Stimulated activated CD4-positive, alpha-beta T cell treated with anti-CD3 and anti-CD28 coated beads, Interleukin-1b, Interleukin-23, amount 100 ng/mL, for 1 hour (primary cell): ENCODE measurements at places on chromosomes 7 and 10.

DNA sequence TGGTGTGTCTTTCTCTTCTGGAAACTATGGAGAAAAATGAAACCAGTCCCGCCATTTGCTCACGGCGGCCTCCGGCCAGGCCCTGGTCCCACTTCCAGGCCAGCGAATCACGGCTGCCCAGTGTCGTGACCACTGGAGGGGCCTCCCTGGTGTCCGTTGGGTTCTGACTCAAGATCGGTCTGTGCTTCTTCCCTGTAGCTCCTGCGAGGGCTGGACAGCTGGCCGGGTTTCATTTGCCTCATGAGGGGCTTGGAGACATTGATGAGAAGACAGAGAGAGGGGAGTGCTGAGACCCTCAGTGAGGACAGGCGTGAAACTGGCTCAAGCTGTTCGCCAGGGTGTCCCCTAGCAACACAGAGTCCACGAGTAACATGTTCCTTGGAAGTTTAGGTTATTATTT lies 108.6 kb downstream of the ADARB2 start:
- no peak for DNase-seq

GRCh38 chr10:110822712-110823311 lies 48.9 kb upstream of the PDCD4 start:
- no peak for DNase-seq

GRCh38 chr10:103761075-103761920 lies 94.1 kb downstream of the SH3PXD2A start:
- DNase-seq: no peak

DNA sequence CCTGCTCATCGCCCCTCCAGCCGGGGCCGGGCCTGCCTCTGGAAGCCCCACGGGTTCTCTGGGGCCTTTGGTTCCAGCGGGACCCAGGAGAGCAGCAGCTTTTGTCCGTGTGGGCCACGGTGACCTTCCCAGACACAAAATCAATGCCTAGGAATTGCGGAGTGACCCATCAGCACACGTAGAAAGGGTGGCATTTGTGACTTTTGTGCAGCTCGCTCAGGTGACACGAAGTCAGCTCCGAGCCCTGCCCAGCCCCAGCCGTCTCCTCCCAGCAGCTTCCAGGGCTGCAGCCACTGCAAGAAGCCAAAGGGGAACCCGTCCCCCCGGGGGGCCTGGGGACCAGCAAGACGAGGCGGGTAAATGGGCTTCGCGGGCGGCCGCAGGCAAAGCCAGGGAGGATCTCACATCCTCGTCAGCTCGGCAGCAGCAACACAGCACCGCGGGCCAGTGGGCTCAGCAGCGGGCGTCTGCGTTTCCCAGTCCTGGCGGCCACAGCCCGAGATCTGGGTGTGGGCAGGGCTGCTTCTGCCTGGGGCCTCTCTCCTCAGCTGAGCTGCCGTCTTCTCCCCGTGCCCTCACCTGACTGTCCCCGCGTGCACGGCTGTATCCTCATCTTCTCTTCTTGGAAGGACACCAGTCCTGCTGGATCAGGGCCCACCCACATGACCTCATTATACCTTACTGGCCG lies 88.5 kb downstream of the PAXIP1 start:
- no peak for DNase-seq

- DNase-seq: no peak
Measured at GRCh38 chr10:51983481-51983880, 284.1 kb upstream of the CSTF2T start.

DNA sequence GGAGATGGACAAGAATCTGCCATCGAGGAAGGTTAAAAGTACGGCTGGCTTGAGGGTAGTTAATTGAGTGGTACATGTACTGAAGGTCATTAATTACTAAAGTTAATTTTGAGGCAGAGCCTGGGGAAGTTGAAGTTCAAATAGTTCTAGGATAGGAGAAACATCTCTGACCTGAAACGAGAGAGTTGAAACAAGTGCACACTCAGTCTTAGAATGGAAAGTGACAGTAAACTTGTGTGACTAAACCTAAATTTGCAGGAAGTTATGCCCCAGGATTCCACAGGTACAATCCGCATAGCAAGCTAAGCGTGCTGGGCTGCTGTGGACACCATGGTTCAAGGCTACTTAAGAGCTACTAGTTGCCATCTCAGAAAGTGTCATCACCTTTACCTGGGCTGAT lies 209.9 kb downstream of the CHCHD3 start:
- no peak for DNase-seq

- DNase-seq: no peak
Measured at GRCh38 chr10:122116331-122116730, 127.4 kb downstream of the TACC2 start.

- no peak for DNase-seq
Measured at GRCh38 chr10:75682649-75683557, 251.5 kb downstream of the LRMDA start.

DNA sequence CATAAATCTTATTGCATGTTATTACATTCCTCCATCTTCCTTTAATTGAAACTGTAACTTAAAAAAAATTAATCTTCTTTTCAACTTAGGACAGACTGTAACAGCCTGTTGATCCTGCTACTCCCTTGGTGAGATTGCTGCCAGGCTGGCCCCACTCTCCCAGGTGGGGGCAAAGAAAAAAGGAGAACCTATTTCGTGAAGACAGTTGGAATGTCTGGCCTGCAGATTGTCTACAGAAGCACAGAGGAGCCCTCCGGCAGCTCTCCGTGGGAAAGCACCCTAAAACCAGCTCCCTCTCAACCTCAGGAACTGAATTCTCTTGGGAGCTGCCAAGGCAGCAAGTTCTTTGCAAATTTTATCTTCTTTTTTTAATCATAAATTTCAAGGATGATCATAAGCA lies 32.8 kb downstream of the GRB10 start:
- DNase-seq: no peak

- no peak for DNase-seq
Measured at GRCh38 chr10:413662-414071, 275.8 kb downstream of the DIP2C start.

DNA sequence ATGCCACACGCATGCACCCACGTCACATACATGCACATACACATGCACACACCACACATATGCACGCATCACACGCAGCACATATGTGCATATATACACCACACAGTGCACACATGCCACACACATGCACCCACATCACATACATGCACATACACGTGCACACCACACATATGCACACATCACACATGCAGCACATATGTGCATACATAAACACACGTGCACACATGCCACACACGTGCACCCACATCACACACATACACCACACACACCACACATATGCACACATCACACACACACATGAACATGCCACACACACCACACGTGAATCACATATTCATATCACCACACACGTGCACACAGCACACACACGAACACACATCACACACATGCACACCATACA lies 338.8 kb downstream of the PTPRN2 start:
- DNase-seq: no peak

DNA sequence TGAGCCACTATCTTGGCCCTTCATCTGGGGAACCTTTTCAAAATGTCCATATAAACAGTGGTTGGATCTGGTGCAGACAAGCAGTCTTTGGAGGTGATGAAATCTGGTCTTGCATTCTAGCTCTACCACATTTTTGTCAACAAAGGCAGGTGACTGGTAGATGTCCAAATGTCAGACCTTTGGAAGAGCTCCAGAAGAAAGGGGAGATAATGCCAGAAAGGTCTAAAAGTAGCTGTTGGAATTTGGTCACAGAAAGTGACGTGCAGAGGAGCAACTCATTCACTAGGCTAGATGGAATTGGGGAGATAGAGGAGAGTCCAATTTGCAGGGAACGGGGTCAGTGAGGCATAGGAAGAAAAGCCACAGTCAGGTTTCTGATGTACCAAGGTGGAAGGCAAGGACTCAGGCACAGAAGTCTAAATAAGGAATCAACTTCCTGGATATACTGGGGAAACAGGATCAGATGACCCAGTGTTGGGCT lies 36.4 kb upstream of the WAC start:
- DNase-seq: no peak

GRCh38 chr10:93073539-93074146 lies at the start of gene CYP26A1:
TSS of gene CYP26A1 (plus strand) at chr10:93073893. CDS start at chr10:93073935, 42 bp downstream.
- DNase-seq: no peak

GRCh38 chr10:78576276-78576675 lies 492.5 kb upstream of the ZMIZ1 start:
- DNase-seq: no peak

- no peak for DNase-seq
Measured at GRCh38 chr10:77016278-77016815, 621.3 kb downstream of the KCNMA1 start.

DNA sequence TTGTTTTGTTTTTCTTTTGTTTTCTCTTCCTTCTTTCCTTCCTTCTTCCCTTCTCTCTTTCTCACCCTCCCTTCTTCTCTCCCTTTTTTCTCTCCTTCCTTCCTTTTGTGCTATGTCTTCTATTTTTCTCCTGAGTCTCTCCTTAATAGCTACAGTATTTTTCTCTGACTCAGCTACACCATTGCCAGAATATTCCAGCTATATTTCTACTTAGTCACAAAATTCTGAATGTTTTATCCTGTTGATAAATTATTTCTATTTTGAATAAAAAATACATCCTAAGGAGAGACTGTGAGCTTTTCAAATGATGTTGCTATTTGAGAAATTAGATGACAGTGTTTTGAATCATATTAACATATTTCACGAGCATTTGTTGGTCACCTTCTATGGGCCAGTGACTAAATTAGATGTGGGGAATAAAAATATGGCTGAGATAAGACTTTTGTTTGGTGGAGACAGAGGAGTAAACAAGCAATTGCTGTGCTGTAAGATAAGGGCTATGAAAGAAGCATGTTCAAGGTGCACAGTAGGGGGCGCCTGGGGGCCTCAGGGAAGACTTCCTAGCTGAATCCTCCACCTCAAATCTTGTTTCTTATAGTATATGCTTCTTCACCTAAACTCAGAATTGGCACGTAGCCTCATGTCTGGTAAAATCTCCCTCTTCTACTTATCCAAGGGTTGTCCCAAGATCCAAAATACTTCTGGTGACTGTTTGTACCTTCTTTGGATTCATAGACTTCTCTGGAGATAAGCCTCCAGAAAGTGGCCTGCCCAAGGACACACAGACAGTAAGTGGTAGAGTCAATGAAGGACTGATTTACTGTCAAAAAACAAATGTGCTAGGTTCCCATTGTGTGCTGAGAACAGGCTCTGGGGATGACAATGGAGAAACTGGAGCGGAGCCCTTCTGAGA lies 115.5 kb upstream of the CREB5 start:
- DNase-seq: peak; percentile 34

DNA sequence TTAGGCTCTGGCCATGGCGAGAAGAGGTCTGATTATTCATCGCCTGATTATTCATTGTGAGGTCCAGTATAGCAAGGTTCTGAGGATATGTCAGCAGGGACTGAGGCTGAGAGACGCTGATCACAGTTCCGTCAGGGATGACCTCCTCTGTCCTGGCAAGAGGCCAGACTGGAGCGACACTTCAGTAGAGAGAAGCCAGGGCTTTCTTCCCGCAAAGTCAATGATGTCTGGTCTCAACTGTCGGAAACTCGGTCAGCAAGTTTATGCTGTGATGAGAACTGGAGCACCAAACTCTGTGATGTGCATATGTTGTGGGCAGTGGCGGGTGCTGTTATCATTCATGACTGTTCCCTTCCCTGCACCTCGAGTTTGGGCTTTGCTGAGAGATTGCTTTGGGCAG lies 29.0 kb upstream of the GNA12 start:
- no peak for DNase-seq

DNA sequence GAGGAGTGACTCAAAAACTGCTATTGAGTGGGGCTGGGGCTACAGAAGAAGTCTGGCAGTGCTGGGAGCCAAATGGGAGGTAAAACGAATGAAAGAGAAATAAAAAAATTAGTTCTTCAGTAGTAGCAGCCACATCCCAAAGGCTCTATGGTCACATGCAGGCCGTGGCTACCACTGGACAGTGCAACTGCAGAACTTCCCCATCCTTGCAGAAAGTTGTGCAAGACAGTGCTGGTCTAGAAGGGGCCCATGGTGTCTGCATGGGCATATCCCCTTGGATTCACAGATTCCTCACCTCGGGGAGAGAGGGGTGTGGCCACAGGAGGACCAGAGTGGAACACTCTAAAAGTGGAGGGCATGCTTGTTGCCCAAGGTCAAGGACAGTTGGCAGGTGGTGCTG lies 47.6 kb downstream of the RPS24 start:
- no peak for DNase-seq

DNA sequence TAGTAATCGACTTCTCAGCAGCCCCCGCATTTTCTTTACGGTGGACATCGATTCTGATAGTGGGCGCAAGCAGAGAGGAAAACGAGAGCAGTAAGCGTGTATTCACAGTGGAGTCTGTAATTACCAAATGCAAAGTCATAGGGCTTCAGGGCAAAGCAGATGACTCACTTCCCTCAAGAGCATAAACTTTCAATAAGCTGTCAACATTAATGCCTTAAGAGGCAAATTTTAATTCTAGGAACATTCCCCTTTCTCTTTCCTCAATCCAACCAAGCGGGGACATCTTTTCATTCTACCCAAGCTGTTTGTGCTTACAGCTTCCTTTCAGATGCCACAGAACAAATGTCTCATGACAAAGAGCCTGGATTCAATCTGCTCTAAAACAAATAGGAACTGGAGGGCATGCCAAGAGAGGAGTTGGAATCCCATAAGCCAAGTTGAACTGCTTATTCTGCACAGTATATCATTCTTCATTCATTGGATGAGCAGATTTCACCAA lies 48.6 kb downstream of the MALSU1 start:
- no peak for DNase-seq

- no peak for DNase-seq
Measured at GRCh38 chr10:70603449-70603801, 884 bp upstream of the PRF1 start.

DNA sequence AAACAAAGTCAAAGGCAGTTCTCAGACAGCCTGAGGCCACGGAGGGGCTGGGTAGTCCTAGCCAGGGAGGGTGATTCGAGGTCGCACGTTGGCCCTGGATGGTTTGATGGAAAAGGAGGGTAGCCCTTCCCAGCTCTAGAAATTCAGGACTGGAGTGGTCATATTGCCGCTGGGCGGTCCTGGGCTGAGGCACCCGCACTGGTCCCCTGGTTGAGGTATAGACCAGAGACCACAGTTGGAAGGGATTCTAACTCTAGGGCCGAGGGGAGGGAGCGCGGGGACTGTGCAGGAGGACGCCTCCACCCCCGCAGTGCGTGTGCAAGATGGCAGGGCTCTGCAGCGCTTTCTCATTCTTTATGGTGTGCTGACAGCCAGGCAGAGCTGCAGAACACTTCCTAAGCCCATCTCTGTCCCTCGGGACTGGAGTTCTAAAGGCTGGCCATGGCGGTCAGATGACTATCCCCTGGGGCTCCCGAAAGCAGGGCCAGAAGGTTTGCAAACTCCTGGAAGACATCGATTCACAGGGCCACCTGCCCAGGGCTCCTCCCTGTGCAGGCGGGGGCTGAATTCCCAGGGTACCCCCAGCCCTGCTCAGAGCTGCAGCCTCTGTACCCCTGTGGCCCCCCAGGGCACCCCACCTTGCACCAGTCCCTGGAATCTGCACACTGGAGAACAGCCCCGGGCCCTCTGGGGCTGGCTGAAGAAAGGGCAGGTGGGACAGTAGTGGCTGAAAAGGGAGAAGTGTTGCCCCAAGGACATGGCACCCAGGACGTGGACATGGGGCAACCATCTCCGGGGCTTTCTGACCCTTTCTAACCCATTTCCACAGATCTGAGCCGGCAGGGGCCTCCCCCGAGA lies 51.0 kb upstream of the ELN start:
- DNase-seq: no peak
